Mesenteric fat pad (tissue), 1 donor: ENCODE measurements at places on chromosomes 16 and 17. TPM values are rescaled to one million over a fixed set of nuclear protein-coding genes. Genes with fewer than 3 reads are reported as not detected.

Gene C17orf58
- total RNA-seq, result 8.8 TPM

DNA sequence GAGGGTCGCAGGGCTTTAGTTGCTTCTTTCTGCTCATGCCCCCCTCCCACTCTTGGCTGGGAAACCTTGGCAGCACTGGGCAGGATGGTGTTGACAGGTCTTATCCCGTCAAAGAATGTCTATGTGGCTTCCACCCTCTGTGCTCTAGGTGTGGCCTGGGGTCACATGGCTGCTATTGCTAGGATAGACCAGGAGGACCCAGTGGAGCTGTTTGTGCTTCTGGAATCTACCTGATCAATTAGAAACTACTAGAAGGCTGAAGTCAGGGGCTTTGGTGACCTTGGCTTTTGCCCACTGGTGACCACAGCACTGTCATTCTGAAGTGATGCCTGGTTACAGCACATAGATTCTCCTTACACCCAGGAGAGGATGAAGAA is 105.8 kb downstream of the CMIP start:
- DNase-seq, result no peak

- no peak for DNase-seq
These were observed 13.4 kb upstream of the NLK start for GRCh38 chr17:28029044-28029443.

GRCh38 chr17:46908068-46908737 is 14.8 kb upstream of the GOSR2 start:
- no peak for DNase-seq

- no peak for DNase-seq
These were observed 25.0 kb downstream of the USP10 start for GRCh38 chr16:84724606-84725309.

- no peak for DNase-seq
These were observed 1.5 kb downstream of the GSDMB start for GRCh38 chr17:39916918-39917317.

GRCh38 chr17:66925811-66926500 is 38.6 kb upstream of the CACNG4 start:
- no peak for DNase-seq

GRCh38 chr17:82212331-82213250 is at the start of gene CCDC57:
Gene CCDC57, minus strand, starts transcription at chr17:82212842. Its CDS starts 10,898 bp downstream, at chr17:82201944.
- DNase-seq, result no peak

DNA sequence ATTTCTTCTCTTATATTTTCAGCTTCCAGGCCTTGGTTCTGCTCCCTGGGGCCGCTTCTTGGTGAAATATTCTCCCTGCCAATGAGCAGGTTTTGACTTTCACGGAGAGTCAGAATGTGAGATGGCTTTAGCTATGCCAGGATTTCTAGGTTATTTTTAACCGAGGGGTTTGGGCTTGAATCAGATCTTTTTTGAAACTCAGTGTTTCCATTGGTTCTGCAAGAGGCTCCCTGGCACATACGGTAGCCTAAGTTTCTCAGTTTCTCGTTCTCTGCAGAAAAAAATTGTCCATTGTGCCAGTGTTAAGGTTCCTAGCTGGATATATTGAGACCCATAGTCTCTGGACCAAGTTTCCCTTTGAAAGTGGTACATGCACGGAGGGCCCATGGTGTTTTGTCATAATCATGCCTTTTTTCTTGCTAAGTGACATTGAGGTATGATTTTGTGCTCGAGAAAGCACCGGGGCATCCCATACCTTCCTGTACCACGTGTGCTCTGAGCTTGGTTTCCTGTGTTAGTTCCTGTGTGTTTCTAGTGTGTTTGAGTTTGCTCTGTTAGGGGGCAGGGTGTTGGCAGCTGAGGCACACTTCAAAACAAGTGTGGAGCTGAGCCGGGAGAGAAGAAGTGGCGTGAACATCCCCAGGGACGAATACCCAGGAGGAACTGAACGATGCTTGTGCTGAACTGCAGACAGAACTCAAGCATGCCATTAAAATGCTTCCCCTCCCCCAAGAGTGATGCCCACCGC is 127.2 kb downstream of the HS3ST3B1 start:
- no peak for DNase-seq
